ENCODE measurements at places on chromosomes 5 and 9.

- no peak for DNase-seq
Measured at GRCh38 chr5:158494541-158494940, 605.2 kb downstream of the EBF1 start.

- DNase-seq, result no peak
Measured at GRCh38 chr5:166369346-166369745, 1922.1 kb upstream of the WWC1 start.

DNA sequence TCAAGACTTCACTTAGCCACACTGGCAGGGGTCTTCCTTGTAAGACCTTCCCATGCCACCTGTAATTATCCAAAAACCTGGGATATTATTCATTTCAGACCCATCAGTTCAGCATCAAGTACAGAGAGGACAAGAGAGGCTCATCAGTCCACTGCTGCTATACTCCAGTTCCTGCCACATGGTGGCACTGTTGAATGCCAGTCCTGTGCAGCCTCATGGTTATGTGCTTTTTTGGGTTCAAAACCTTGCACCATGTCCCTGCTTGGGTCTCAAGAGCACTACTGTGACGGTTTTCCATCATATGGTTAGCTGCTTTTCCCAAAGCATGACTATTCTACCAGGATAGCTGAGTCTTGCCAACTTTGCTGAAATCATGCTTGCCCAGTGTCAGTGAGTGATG lies 8.5 kb downstream of the PTGS1 start:
- DNase-seq, result no peak

DNA sequence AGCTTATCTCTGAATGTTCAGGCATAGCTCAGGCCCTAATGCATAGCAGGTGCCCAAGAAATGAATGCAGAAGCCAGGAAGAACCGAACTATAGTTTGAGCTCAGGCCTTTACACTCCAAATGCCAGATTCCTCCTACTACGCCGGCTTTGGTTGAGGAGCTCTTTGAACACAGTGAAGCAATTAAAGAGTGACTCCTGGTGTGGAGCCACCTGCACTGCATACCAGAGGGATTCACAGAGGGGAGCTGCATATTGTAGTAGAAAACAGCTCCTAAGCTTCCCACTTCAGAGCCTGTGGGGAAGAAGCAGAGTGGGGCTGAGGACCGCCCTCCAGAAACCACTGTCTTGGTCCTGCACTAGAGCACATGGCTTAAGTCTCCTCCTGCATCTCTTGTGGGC lies 14.5 kb upstream of the KCNMB1 start:
- DNase-seq, result no peak

DNA sequence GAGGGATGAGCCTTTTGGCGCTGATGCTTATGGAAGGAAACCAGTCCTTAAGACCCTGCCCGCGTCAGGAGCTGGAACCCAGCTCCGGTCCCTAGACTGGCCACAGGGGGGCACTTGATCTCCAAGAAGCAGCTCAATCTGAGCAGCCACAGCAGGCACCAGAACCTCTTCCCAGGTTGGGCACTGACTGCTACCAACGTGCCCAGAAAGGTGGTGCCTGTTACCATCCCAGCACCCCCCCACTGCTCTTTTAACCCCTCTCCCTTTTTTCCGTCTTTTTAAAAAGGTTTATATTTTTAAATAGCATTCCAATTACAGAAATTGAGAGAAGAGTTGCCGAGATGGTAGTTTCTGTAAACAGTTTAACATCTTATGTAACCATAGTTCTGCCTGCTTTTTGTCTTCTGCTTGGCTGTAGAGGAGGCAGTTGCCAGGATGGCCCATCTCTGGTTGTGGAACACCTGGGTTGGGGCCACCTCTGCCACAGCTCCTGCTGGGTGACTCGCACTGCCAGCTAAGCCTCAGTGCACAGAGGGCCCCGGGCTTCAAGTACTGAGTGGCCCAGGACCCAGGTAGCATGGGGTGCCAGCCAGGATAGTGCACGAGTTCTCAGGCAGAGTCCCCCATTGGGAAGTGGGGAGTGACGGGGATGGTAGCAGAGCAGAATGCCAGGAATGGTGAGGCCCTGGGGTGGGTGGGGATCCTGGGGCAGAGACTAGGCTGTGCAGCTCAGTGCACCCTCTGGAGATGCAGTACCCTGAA lies 62.8 kb downstream of the PFDN1 start:
- DNase-seq, result peak; percentile 30

DNA sequence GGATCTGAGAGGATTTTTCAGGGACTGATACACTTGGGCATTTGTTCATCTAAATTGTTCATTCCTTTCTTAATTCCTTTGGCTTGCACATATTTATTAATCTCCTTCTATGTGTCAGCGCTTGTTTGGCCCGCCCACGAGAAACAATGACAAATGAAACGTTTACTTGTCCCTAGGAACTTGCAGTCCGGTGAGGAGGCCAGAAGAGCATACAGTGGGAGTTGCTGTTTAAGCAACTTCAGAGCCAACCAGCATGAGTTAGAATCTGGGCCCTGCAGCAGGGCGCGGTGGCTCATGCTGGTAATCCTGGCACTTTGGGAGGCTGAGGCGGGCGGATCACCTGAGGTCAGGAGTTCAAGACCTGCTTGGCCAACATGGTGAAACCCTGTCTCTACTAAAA lies 18.8 kb downstream of the FBXL7 start:
- DNase-seq, result no peak

DNA sequence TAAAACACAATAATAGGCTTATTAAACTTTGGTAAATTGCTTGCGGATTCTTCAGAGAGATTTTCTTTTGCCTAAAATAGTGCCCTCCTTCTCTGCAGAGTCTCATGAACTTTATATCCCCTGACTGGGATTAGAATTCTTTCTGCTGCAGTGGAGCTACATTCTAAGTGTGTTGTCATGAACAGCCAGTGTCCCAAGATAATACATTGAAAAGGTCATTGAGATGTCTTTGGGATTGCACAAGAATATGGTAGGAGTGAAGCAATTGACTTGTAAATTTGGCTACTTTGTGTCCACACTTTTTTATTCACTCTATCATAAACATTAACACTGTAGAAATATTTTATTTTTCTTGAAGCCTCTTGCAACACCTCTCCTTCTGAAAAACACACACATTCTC lies 604.5 kb downstream of the GABRG2 start:
- DNase-seq, result no peak

- DNase-seq, result no peak
Measured at GRCh38 chr5:13187186-13187585, 757.3 kb downstream of the DNAH5 start.

GRCh38 chr5:87787625-87788256 lies 375.0 kb upstream of the CCNH start:
- no peak for DNase-seq

GRCh38 chr5:73307645-73308355 lies 134.8 kb downstream of the TMEM174 start:
- DNase-seq, result no peak

- no peak for DNase-seq
Measured at GRCh38 chr9:111063332-111063731, 25.1 kb upstream of the LPAR1 start.

- no peak for DNase-seq
Measured at GRCh38 chr5:74034733-74035132, 408.7 kb downstream of the ARHGEF28 start.

- DNase-seq, result no peak
Measured at GRCh38 chr5:108814551-108814950, 66.9 kb downstream of the FER start.

DNA sequence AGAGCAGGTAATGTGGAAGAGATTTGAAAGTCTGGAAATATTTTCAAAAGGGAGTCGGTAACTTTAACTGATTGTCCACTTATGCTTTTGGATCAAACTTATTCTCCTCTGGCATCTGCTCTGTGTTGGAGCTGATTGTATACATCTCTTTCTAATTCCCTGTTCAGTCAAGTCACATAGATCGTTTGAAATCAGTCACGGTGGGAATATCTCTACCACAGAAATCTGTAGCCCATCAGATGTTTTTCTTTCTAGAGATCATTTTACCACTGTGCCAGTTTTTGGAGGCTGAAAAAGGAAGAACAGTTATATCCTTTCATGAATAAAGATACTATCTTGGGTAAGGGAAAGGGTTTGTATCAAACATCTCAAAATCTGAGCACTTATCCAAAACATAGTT lies 1853.3 kb downstream of the EFNA5 start:
- no peak for DNase-seq

GRCh38 chr9:14531341-14532269 lies 161.6 kb downstream of the ZDHHC21 start:
- DNase-seq, result no peak

- no peak for DNase-seq
Measured at GRCh38 chr9:130445268-130445983, 665 bp downstream of the ASS1 start.

GRCh38 chr5:337563-338130 lies 16.1 kb downstream of the AHRR start:
- no peak for DNase-seq

GRCh38 chr5:172110921-172111851 lies 76.8 kb downstream of the STK10 start:
- DNase-seq, result peak; percentile 42

- no peak for DNase-seq
Measured at GRCh38 chr9:104992659-104993058, 64.7 kb upstream of the ABCA1 start.

- no peak for DNase-seq
Measured at GRCh38 chr9:127915325-127915752, 1.5 kb downstream of the ST6GALNAC4 start.

DNA sequence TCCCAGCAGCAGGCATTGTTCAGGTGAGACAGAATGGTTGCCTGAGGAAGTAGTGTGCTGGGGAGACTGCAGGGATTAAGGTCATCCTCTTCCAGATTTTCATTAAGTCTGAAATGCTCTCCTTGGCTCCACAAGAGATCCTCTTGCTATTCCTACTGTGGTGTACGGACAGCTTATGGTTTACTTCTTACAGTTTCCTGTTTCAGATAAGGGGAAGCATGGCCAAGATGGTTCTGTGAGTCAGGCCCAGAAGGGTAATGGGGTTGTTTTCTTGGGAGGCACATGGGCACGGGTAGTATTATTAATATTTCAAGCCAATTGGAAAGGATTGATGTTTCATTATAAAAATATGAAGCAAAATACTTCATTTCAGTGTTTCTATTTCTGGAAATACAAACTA lies 42.9 kb downstream of the GLRX start:
- DNase-seq, result no peak

Data from activated CD8-positive, alpha-beta memory T cell treated with anti-CD3 and anti-CD28 coated beads for 1 hour (primary cell).